ENCODE measurements at places on chromosomes 16 and 17. TPM values are rescaled to one million over a fixed set of nuclear protein-coding genes. Genes with fewer than 3 reads are reported as not detected.

- DNase-seq, result no peak
Measured at GRCh38 chr17:29760279-29761039, 137.7 kb upstream of the CORO6 start.

- DNase-seq, result no peak
Measured at GRCh38 chr16:25035494-25036405, 20.6 kb upstream of the ARHGAP17 start.

POLR2A gene
- 107 TPM for polyA plus RNA-seq

RAB26 gene
- polyA plus RNA-seq, result 13.7 TPM

- DNase-seq, result no peak
Measured at GRCh38 chr16:17419266-17419665, 51.5 kb downstream of the XYLT1 start.

- DNase-seq, result no peak
Measured at GRCh38 chr16:5018793-5019192, 14.9 kb downstream of the NAGPA start.

GRCh38 chr17:72811976-72812687, 280.4 kb downstream of the SLC39A11 start:
- no peak for DNase-seq

DNA sequence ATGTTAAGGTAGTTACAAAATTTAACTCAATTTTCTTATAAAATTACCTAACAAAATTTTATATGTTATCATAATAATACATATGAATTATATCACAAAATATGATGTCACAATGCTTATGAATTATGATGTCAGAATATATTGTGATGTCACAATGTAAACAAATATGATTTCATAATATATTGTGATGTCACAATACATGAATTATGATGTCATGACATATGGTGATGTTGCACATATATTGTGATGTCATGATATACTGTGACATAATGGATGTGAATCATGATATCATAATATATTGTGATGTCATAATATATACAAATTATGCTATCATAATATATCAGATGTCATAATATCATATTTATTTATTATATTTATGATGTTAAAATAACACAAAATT, 1879.9 kb downstream of the TP53TG3F start:
- DNase-seq, result no peak

DNA sequence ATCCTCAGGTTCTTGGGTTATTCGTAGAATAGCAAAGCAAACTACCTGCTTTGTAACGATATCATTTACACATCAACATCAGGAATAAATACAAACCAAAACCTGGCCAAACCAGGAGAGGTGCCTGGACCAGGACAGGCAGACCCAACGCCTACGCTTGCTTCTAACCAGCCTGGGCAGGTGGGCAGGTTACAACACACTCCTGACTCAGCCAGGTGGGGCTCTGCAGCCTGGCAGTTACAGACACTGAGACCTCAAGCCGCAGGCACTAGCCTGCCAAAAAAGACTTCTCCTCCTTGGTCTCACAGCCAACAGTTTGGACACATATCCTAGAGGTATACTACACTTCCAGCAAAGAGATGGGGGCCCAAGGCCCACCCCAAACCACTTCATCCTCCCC, 14.0 kb downstream of the ANKRD11 start:
- no peak for DNase-seq

DNA sequence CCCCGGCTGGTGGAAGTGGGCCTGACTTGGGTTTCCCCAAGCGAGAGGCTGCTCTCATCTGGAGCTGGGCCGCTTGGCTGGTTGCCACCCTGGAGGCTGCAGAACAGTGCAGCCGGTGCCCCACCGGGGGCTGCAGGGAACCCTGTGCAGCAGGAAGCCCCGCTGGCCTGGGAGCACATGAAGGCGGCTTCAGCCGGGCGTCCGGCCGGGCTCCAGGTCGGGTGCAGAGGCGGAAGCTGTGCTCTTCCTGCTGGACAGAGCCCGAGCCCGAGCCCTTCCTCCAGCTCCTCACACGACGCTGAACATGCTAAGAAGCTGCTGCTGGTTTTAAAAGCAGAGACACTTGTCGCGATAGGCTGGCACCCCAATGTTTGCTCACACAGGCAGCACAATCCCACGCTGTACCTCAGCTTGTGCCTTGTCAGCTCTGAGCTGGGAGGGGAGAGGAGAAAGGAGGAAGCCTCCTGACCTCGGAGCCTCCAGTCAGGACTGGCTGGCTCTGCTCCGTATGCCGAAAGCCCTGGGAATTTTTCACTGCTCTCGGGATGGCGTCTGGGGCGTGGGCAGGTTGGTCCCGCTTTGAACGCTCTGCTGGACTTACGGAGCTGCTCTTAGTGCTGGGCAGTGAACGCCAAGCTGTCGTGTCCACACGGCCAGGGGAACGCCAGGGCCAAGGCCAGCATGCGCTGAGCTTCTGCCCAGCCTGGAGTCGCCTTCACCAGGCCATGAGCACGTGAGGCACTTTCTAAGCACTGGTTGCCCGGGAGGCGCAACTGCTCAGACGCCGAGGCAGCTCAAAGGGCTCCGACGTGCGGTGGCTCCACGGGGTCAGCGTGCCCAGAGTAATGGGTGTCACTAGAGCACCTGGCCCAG, 8.8 kb downstream of the CDK5R1 start:
- no peak for DNase-seq

GRCh38 chr16:66943426-66944053, 8.2 kb downstream of the CES2 start:
- no peak for DNase-seq

TUBB3 gene
- 1,475 TPM for polyA plus RNA-seq
